ENCODE measurements at places on chromosomes 2 and 18.

DNA sequence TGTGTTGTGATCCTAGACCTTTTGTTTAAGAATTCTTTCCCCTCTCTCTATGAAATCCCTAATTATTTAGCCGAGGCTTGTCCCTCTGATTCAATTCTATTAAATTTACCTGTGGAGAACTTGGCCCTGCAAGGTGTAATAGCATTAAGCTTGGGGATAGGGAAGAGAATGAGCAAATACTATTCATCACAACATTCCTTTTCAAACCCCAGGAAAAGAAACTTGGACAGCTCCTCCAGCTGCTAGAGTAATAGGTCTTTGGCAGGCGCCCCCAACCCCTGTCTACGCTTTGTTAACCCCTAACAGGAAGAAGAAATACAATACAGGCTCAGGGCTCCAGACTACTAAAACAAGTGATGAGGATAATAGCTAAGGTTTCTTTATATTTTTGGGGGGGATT, 957.0 kb downstream of the CPS1 start:
- DNase-seq, result no peak

GRCh38 chr18:56505293-56505692, 133.1 kb downstream of the TXNL1 start:
- no peak for DNase-seq

DNA sequence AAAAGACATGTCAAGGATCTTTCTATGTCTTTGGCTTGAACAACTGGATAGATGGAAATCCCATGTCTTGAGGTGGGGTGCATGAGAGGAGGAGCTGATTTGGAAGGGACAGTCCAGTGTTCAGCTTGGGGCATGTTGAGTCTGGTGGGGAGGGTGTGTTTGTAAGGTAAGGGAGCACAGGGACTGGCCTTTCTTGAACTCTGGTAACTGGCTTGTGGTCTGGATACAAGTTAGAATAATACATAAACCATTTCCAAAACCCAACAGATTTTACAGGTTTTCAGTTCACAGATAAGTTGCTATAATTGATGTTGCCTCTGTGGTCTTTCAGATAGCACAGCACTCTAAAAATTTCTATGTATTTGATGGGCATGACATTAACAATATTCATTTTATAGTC, 24.2 kb downstream of the RHBDD1 start:
- no peak for DNase-seq

GRCh38 chr2:229252280-229252679, 18.8 kb downstream of the PID1 start:
- no peak for DNase-seq

DNA sequence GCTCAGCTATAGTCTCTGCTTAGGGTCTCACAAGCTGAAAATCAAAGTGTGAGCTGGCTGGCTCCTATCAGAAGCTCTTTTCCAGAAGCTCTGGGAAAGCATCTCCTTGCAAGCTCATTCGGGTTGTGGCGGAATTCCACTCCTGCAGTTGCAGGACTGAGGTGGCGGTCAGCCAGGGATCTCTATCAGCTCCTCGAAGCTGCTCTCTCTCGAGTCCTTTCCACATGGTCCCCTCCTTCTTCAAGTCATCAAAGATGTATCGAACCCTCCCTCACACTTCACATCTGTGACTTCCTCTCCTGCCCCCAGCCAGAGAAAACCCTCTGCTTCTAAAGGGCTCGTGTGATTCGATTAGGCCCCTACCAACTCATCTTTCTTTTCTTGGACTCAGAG, 141.7 kb downstream of the ZFP36L2 start:
- no peak for DNase-seq

Measured in activated CD8-positive, alpha-beta memory T cell treated with anti-CD3 and anti-CD28 coated beads for 1 hour (primary cell).